ENCODE measurements at places on chromosomes 3 and 15. TPM values are rescaled to one million over a fixed set of nuclear protein-coding genes. Genes with fewer than 3 reads are reported as not detected.

DNA sequence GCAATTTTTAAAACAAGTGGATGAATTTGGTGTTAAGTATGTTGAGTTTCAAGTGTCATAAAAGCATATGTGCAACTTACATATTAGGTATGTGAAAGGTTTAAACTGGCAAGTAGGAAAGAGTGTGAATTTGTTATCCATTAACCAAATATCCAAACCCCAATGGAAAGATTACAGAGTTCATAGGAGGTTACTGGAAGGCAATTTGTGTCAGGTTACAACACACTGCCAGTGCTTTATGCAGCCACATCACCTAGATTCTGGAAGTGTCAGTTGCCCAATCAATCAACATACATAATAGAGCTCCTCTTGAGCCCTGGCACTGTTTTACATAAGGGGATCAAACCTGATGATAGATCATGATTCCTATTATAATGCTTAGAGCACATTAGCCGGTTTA, 261.0 kb downstream of the ROBO1 start:
- no peak for DNase-seq

- no peak for DNase-seq
Observed at GRCh38 chr15:50944672-50945071, 36.2 kb downstream of the AP4E1 start.

- no peak for DNase-seq
Observed at GRCh38 chr15:50876260-50876988, 32.1 kb upstream of the AP4E1 start.

DNA sequence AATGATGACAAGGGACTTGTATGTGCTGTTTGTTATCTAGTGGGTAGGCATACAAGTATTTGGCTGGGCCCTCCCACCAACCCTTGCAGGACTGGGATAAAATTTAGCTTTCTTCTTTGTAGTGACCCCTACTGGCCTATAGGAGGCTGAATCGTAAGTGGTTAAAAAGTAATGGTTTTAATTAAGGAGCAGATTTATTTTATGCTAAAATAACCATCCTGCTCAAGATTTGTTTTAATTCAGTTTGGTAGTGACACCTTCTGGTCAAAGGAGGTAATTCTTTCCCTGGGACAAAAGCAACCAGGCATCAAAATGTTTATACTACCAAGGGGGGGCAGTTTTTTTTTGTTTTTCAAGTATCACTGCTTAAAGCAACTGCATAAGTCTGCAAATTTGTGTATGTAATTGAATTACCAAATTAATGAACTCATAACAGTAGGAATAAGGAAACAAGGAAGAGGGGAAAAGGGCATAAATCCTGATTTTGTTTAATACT, 70.7 kb downstream of the TOP2B start:
- DNase-seq, result peak; percentile 64

- no peak for DNase-seq
Observed at GRCh38 chr3:130395916-130396315, 50.4 kb downstream of the COL6A5 start.

DNA sequence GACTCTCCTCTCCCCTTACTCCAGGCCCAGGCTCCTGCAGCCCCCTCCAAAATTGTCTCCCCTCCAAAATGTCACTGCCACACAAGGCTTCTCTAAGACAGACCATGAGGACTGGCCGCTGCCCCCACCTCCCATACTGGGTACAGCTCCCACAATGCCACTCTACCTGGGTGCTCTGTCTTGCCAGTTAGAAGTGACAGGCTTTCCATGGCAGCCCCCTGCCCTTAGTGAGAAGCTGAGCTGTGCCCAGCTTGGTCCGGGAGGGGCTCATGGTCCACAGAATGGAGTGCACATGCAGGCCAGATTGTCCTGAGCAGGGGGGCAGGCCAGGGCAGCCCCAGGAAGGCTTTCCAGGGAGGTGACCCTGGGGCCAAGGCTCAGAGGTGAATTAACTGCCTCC, 3.0 kb upstream of the CLK3 start:
- no peak for DNase-seq

DNA sequence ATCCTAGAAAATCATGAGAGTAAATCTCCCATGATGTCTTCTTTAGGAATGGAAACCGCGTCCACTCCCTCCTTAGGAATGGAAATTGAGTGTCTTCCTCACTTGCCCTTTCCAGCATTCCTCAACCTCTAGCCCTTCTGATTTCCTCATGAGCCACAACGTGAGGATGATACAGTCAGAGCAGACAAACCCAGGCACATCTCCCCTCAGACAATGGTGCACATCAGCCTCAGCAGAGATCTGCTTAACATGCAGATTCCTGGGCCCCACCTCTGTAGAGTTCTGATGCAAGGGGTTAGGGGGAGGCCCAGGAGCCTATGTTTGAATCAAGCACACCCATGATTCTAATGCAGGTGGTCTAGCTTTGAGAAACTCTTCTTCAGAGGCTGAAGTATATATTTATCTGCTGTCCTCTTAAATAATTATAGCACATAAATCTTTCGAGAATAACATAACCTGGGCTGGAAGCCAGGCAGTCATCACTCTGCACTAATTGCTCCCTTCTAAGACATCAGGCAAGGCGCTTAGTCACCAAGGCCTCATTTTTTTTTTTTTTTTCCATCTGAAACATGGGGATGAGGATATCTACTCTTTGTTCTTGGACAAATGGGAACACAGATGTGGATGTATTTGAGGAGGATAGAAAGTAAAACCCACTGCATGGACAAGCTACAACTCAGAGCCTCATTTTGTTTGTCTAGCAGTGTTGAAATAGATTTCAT, 81.7 kb downstream of the PRICKLE2 start:
- DNase-seq, result no peak

Gene SLC24A5
- total RNA-seq, result not detected

Gene MYO5A
- 183 TPM for total RNA-seq

Gene FGF7
- total RNA-seq, result 0.14 TPM

Gene VGLL3
- total RNA-seq, result 5.0 TPM

All from pulmonary artery endothelial cell (primary cell).